ENCODE measurements at places on chromosomes 12 and 14. TPM values are rescaled to one million over a fixed set of nuclear protein-coding genes. Genes with fewer than 3 reads are reported as not detected.

MSI1 gene
- not detected for total RNA-seq

AKAP6 gene
- total RNA-seq, result 0.65 TPM

SELPLG gene
- 14.3 TPM for total RNA-seq

RD3L gene
- not detected for total RNA-seq

FAM186B gene
- 0.57 TPM for total RNA-seq

GARIN6 gene
- total RNA-seq, result not detected

PIWIL1 gene
- not detected for total RNA-seq

REM2 gene
- not detected for total RNA-seq
